ENCODE measurements at places on chromosomes 4 and X.

GRCh38 chrX:134548257-134549201 lies 88.6 kb downstream of the HPRT1 start:
- no peak for DNase-seq

DNA sequence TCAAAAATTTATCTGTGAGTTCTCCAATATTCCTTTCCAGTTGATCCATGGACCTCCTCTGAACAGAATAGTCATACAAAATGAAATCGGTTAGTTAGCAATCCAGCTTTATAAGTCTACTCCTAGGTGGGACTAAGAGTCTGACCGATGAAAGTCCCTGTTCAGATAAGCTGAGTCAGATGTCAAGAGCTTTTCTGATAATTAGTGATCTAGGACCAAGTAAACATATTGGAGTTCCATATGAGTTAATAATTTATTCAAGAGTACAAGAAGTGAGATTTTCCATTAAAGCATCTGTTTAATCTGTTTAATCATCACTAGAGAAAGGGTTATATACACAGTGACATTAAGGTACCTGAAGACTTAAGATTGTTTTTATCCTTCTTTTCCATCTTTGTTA lies 74.7 kb downstream of the UGT8 start:
- no peak for DNase-seq

GRCh38 chr4:108370291-108371141 lies 201.8 kb upstream of the LEF1 start:
- DNase-seq = peak; percentile 42

DNA sequence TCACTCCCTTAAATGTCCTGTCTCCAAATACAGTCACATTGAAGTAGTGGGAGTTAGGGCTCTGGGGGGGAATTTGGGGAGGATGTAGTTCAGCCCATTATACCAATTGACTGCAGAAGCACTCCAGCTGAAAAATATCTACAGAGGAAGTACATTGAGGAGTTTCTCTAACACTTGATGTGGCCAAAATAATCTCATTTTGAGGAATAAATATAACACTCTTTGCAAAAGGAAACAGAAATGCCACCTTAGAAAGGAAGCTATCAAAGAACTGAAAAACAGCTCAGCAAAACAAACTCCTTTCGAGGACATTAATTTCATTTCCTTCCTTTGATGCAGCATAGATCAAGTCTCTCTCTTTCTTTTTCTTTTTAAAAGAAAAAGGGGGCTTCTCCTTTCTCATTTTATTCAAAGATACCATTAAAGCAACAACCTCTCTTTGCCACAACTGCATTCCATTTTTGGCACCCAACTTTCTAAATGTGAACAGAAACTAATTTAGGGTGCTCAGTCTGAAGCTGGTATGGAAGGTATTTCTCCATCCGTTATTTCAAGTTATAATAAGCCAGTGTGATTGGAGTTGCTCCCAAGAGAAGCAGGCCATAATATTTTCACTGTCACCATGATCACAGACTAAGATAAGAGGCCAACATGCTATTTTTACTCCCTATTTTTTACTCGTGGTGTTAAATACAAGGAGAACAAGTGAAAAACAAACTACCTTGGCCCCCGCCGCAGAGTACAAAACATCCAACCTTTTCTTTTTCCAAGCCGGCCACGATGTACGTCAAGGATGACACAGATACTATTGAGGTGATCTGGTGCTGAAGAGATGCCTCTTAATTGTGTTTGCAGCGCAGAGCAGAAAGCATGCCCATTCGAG lies 230.4 kb upstream of the GATB start:
- peak; percentile 53 for DNase-seq

GRCh38 chr4:5888222-5889001 lies 4.5 kb downstream of the CRMP1 start:
- DNase-seq = peak; percentile 79

- no peak for DNase-seq
These were observed 66.1 kb downstream of the PHKA2 start for GRCh38 chrX:18917831-18918230.

- peak; percentile 26 for DNase-seq
These were observed 138.3 kb downstream of the PDE5A start for GRCh38 chr4:119490335-119490734.

DNA sequence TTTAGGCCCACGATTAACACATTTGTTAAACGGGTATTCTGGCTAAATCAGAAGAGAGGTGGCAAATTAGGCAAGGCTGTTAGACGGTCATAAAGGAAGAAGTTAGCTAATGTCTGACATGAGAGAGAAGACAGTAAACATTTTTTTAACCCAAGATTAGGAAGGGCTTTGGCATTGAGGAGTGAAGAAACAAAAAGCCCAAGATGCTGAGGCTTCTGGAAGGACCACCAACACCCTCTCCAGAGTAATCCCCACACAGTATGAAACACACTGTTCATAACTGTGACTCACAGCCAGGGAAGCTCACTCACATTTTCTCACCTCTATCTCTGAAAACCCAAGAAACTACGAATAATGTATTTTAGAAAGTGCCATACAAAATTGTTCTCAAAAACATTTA lies 127.6 kb downstream of the AMELX start:
- no peak for DNase-seq

- no peak for DNase-seq
These were observed 13.3 kb upstream of the CENPU start for GRCh38 chr4:184747034-184747830.

GRCh38 chr4:17650406-17650805 lies 36.0 kb downstream of the MED28 start:
- DNase-seq = no peak

DNA sequence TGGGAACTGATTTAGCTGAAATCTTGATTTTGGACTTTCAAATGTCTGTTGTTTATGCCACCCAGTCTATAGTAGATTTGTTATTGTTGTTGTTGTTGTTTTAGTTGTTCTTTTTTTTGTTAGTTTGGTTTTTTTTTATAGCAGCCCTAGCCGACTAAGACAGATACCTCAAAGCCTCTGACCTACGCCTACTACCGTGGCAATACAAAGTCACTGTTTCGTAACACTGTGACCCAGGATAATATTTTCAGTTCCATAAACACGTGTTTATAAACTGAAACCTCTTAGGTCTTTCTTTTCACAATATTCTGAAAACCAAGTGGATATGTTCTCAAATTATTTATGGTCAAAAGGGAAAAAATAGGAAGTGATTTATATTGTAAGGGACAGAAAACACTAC lies 32.8 kb downstream of the VCX2 start:
- no peak for DNase-seq

DNA sequence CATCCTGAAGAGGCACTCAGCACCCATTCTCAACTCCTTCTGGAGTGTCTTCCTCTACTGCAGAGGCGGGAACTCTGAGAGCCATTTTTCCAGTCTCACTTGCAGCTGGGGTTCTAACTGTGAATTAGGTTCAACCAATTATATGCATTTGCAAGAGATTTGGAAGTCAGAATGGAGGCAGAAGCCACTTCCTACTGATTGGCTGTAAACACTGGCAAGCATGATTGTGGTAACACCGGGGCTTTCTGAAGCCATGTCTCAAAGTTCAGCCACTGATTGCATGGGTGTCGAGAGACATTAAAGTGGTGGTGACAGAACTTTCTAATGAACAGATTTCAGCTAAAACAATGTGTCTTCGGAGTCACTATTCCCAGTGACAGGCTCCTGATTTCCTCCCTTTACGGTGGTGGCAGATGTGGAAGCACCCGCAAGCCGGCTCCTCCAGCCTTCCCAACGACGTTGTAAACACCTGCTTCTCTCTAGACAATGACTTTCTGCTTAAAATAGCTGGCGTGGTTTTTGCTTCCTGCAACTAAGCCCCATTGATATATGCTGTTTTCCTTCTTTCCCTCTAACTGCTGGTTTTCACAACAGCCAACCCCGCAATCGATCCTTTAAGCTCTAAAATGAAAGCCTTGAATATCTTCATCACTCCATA lies 92.0 kb downstream of the IRF2 start:
- DNase-seq = no peak

DNA sequence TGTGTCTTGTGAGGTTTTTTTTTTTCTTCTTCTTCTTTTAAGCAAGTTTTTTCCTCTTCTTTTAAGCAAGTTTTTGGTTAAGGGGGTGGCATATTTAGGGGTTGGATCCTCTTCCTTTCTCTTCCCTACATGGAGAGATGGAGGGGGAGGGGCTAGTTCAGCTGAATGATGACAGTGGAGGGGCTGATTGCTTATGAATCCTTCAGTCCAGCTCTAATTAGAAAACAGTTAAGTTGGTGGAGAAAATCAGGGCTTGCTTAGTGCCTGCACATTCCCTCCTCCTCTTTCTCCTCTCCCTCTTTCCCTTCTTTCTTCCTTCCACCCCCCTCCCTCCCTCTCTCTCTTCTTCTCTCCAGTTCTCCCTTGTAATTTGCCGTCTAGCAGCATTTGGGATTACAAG lies 4.4 kb upstream of the HAND2 start:
- no peak for DNase-seq

- no peak for DNase-seq
These were observed 84.8 kb upstream of the EDNRA start for GRCh38 chr4:147396105-147396504.

Measured in astrocyte of the hippocampus (primary cell).